ENCODE measurements at places on chromosomes 4 and X.

DNA sequence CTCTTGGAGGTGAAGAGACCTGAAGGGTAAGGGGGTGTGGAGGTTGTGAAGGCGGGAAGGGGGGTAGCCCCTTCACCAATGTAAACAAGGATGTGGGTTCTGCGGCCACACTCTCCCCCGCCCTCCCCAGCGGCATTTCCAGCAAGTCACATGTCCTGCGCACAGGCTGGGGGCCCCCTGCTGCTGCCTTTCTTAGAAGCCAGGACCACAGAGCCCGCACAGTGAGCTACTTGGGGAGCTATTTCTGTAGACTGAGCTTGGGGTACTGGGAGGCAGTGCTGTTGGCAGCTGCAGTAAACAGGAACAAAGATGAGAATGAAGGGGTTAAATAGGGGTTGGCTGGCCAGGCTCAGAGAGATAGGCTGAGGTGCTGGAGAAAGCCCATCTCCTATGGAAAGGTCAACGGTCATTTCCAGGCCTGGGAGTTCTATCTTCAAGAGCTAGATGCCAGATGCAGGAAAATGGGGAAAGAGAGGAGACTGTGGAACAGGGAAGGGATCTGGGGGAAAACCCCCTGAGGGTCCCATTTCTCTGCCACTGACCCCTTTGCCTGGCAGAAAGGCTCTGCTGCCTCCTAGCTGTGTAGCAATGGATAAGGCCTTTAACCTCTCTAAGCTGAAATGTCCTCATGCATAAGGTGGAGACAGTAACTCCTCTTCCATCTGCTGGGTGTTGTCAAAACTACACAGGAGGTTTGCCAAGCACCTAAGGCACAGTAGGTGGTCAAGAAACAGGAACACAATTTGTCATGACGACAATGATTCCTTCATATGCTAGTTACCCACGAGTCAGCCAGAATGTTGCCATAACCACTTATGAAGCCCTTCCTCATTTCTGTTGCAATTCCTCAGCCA, 18.5 kb upstream of the PIM2 start:
- DNase-seq: peak; percentile 88

DNA sequence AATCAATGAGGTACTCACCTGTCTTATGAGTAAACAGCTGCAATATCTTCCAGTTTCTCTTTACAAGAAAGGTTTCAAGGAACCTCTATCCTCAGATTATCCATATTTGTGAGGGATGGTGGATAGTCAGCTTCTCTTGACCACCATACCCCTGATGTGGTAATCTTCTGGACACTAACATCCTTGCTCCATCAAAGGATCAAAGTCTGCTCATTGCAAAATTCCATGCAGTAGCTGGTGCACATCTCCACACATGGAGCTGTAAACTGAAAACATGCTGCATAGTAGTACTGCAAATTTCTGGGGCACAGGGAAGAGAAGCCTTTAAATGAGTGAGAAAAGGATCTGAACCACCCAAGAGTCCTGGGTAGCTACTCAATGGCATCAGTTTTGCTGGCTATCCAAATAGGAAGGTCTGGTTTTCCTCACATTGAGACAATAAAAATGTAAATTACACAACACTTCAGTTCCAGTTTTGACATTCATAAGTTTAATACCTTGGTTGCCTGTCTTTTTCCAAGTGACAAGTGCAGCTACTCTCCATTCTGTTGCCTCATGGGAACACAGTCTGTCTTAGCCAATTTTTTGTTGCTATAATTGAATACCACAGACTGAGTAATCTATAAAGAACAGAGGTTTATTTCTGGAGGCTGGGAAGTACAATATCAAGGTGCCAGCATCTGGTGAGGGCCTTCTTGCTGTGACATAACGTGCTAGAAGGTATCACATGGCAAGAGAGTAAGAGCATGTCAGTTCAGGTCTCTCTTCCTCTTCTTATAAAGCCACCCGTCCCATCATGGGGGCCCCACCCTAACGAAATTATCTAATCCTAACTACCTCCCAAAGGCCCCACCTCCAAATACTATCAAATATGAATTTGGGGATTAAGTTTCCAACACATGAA, 34.4 kb upstream of the ARHGEF6 start:
- DNase-seq: no peak

- peak; percentile 13 for DNase-seq
Observed at GRCh38 chrX:150364347-150365050, 1.4 kb downstream of the MAMLD1 start.

DNA sequence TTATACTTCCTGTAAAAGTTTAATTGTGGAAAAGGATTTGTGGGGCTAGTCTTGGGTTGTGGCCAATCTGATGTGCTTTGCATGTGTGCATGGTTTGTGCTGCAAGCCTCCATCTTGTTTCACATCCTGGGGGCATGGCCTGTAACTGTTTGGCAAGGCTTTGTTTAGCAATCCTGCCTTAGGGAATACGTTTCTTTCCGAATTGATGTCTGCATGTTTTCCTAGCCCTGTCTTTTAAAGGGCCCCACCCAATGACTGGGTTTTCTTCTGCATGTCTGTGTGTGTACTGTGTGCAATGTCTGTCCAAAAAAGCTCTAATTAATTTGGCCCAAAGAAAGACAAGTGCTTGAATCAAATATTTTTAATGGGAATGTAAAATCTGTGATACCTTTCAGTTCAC, 74.6 kb upstream of the MID1IP1 start:
- DNase-seq: no peak

DNA sequence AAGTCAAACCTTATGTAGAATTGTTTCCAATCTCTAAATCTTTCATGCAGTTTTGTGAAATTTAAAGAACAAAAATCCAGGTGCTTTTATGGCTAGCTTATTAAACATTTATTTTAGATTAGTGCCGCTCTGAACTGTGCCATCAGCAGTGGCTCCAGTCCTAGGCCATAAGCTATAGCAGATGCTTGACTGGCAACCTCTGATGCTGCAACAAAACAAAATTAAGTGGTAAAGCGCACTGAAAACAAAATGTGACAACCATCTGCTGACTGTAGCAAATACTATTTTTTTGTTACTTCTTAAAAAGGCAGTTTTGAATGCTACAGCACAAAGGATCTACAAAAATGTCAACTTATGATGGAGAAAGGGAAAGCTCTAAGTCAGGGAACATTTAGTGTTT, 237.4 kb downstream of the DCLK2 start:
- DNase-seq: no peak

DNA sequence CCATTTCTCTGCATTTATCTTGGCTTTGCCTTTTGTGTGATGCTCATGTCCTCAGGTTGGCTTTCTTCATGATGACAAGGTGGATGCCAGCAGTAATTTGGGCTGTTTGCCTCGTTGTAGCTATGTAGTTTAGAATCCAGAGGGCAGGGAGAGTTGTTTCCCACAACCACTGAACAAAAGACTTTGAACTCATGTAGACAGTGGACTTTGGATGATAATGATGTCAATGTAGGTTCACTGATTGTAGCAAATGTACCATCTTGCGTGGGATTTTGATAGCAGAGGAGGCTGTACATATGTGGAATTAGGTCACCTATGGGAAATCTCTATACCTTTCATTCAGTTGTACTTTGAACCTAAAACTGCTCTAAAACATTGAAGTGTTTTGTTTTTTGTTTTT, 41.3 kb downstream of the MND1 start:
- DNase-seq: no peak

DNA sequence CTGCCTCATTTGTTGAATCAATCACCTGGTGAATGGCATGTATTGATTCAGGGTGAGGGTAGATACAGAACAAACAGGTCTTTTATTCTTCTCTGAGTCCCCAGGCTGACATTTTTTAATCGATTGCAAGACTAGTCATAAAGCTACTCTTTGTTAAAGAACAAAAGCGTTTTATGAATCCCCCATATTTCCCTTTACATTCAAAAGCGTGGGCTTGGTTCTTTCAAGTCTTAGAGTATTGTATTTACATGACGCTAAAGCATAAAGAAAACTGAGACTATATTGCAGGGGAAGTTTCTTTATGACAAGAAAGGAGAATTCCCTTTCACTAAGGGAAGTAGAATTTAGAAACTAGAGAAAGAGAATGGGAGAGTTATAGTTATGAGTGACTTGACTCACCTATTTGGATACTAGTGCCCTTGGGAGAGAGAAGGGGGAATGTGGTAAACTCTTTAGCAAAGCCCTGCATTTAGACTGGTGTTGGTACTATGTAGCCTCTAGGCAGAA, 69.3 kb upstream of the PDE5A start:
- no peak for DNase-seq

- no peak for DNase-seq
Observed at GRCh38 chrX:100085846-100086245, 324.2 kb downstream of the PCDH19 start.

- peak; percentile 30 for DNase-seq
Observed at GRCh38 chrX:48468693-48469691, 1.1 kb downstream of the SLC38A5 start.

DNA sequence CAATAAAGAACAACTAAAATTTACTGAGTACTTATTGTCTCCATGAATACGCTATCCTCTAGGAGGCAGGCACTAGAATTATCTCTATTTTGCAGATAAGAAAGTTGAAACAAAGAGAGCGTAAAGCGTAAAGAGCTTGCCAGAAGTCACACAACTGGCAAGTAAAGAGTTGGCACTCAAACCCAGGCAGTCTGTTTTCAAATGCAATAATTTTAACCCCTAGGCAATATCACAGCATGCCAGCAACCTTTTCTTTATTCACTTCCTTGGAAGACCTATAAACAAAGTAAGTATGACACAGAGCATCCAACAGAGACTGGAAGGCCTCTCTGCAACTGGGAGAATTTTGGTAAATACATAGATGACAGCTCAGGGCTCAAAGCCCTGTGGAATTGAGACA, 23.2 kb upstream of the AMELX start:
- no peak for DNase-seq

DNA sequence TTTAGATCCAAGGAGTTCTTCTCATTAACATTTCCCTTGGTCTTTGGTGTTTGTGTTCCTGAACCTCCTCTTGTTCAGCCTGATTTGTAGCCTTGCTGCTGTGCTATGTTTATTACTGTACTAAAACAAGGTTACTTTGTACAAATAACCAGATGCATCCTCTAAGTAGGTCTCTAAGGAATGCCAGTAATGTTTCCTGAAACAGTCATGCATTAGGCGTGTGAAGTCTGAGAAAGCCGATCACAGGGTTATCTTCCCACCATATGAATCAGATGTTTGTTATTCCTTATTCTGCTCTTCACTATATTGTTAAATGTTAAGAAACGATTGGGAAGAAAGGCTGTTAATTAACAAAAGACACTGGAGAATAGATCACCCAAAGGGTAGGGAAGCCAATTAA, 66.9 kb downstream of the GALNTL6 start:
- no peak for DNase-seq

- no peak for DNase-seq
Observed at GRCh38 chr4:141347684-141348083, 127.0 kb downstream of the ZNF330 start.

GRCh38 chrX:13005661-13006473, 31.0 kb downstream of the TMSB4X start:
- DNase-seq: peak; percentile 77

GRCh38 chr4:7078025-7078424, 10.2 kb upstream of the GRPEL1 start:
- no peak for DNase-seq

DNA sequence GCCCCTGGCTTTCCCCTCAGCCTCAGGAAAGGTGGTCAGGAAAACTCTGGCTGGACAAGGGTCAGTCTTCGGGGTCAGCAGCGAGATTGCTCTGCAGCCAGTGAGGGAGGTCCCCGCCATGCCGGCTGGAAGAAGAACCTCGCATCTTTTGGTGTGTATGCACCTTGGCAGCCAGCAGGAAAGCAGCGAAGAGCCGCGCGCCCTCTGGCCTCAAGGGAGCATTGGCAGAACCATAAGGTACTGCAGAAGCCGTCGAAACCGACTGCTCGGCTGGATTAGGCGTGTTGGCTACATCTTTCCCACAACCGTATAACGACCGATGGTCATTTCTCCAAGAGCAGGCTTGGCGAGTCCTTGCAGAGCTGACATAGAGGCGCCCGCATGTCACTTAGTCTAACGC, 48.3 kb downstream of the GPR143 start:
- DNase-seq: no peak

DNA sequence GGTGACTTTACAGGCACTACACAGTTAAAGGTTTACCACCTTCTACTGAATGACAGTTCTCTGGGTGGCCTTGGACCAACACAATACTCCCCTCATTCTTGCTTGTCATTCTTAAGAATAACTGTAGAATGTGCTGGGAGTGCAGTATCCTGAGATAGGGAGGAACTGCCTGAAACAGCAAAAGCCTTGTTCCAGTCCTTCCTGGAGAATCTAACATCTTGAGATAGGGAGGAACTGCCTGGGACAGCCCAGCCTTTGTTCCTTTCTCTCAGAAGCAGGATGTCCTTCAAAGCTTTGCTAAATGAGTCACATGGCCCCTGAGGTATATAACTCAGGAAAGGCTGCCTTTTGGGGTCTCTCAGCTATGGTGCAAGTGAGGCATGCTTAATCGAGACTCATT, 145.7 kb upstream of the MBNL3 start:
- DNase-seq: no peak

- no peak for DNase-seq
Observed at GRCh38 chr4:177596035-177596434, 153.8 kb upstream of the AGA start.

- peak; percentile 0 for DNase-seq
Observed at GRCh38 chrX:7435822-7436221, 287.9 kb upstream of the PUDP start.

All from suppressor macrophage (primary cell).